ENCODE measurements at places on chromosomes 4 and X.

DNA sequence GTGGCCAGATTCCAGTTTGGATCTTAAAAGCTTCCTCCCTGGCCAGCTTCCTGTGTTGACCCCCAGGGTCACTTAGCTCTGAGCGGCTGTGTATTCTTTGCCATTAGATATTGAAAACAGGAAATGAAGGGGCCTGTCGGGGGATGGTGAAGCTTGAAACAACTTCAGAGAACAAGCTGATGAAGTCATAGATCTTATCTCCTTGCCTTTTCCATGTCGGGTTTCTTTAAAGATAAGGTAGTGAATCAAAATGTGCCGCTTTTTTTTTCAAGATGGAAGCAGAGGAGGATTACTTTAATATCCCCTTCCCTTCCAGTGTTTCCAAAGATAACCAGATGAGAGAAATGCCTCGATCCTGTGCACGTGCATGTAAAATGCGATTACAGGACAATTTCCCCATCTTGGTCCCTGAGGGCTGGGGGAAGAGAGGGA lies 508.5 kb downstream of the MID1IP1 start:
- no peak for DNase-seq

DNA sequence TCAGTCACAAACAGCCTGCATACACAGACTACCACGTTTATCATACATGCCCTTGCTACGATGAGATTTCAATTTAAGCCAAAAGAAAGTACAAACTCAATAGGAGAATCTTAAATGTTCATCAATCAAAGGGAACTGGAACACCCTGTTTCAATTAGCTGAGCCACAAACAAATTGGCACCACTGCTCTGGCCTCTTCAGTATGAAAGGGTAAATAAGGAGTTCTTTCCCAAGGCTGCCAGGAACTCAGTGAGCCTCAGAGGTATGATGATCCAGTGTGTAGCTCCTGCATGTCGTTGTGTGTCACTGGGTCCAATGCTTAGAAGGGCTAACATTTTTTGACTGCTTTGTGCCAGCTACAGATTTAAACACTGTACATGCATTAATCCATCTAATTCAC lies 5.4 kb downstream of the RNF150 start:
- DNase-seq, result no peak

DNA sequence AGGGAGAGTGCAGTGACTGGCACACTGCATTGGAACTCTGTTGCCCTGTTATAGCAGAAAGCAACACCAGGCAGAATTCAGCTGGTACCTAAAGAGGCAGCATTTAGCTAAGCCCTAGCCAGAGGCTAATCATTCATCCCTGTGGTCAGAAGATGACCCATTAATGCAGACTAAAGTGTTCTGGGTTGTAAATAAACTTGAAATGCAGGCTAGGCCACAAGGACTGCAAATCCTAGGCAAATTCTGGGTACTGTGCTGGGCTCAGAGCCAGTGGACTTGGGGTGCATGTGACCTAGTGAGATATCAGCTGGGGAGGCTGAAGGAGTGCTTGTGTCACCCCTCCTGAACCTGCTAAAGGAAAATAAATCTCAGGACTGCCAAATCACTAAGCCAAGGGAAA lies 91.2 kb downstream of the LPAR4 start:
- DNase-seq, result no peak

GRCh38 chr4:8107146-8107657 lies 51.4 kb downstream of the ABLIM2 start:
- no peak for DNase-seq

DNA sequence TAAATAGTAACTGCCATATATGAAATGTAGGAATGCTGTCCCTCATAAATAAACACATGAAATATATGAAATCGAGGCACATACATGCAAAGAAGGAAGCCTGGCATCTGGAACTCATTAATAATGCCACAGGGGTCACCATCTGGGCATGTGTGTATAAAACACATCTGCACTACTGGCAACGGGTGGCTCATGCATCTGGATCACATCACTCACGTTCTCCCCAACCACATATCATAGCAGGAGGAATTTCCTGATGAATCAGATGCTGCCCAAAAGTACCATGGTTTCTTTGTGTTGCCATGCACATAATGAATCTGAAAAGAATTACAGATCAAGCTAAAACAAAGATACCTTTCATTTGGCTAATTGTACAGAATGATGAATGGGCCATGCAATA lies 28.6 kb downstream of the RNF175 start:
- no peak for DNase-seq

GRCh38 chr4:13484749-13485221 lies 645 bp upstream of the RAB28 start:
- no peak for DNase-seq

DNA sequence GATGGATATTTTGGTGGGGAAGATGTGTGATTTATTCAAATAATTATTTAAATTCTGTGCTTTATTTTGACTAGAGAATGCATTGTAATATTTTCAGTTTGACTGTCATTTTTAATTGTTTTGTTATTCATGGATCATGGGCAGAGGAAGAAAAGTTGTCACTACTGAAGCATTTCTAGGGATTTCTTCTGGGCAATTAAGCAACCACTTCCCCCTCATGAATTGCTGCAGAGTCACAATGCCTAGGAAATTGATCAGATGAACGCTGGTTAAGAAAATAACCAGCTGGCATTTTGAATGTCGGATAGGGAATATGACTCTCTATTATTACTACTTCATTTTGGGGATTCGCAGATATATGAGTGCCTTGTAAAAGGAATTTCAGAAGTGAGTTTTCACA lies 283.3 kb downstream of the IL15 start:
- DNase-seq, result no peak

DNA sequence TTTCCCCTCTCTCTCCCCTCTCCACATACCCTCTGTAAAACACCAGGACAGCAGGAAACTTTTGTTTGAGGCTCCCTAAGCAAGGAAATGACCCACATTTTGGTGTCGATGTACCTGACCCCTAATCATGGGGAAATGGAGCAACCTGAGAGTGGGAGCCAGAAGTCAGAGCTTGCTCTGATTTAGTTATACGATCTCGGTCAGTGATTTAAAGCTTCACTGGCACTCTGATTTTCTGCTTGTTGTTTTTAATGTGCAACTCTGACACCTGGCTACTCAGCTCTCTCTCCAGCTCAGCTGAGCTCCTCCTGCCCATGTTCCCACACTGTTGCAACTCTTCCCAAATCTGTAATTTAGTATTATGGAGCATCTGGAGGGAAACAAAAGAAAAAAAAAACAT lies 408.6 kb downstream of the ADAM29 start:
- no peak for DNase-seq

DNA sequence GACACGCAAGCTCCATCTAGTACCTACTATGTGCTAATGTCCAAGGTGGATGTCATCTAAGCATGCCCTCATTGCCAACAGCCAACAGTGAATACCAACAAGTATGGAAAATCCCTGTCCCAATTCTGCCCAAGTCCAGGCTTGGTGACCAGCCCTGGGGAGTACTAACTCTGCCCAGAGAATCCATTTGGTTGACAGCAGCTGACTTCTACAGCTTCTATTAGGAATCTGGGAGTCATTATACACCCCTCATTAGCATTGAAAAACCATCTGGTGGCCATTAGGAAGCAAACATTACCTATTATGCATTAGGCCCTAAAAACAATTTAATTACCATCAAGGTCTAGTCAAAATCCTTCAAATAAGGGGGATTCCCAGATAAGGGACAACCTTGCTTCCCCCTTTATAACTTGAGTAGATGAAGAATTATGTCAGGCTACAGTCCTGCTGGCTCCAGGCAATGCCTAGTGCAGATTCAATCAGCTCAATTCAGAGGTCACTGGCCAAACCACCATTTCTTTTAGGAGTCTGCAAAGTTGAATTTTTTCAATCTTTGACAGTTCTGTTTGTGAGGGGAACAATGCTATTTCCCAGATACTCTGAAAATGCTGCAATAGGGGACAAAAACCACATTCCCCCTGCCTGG lies 228.0 kb upstream of the LDB2 start:
- no peak for DNase-seq

DNA sequence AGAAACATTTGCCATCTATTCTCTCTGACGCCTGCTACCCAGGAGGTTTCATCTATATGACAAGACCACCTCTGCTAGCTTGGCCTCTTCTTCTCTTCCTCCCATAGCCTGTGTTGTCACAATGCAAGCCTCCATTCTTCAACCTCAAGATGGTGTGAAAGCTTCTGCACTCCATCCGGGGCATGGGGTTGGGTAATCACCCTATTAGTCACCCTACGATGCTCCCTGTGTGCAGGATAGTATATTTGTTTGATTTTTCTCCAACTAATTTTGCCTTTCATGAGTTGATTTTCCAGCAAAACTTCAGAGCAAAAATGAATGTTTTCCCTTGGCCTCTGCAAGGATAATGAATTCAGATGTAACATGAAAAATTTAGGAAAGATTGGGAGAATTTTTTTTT lies 128.0 kb upstream of the STS start:
- no peak for DNase-seq

GRCh38 chrX:117510453-117510852 lies 606.2 kb downstream of the KLHL13 start:
- DNase-seq, result no peak

GRCh38 chr4:182418054-182418734 lies 175.0 kb downstream of the TENM3 start:
- DNase-seq, result no peak

DNA sequence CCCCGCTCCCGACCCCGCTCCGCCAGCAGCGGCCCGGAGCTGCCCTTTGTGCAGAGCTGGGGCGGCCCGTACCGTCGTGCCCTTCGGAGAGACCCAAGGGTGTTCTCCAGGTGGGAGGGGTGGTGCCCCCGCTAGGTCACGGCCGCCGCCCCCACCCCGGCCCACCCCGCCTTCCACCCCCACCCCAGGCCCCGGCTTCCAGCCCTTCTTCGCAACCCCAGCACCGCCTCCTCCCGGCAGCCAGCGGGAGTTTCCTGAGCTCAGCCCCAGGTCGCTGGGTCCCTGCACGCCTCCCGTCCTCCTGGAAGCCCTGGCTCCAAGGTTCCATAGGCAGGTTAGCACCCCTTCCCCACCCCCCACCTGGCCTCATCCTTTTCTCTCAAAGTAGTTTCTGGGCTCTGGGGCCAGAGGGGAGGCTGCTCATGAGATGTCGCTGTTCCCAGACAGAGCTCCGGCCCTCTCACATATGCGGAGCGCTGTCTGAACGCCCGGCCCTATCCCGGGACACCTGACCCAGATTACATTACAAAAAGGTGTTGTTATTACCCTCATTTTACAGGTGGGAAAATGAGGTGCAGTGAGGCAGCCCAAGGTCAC lies 25.2 kb upstream of the FGFR3 start:
- DNase-seq, result no peak

DNA sequence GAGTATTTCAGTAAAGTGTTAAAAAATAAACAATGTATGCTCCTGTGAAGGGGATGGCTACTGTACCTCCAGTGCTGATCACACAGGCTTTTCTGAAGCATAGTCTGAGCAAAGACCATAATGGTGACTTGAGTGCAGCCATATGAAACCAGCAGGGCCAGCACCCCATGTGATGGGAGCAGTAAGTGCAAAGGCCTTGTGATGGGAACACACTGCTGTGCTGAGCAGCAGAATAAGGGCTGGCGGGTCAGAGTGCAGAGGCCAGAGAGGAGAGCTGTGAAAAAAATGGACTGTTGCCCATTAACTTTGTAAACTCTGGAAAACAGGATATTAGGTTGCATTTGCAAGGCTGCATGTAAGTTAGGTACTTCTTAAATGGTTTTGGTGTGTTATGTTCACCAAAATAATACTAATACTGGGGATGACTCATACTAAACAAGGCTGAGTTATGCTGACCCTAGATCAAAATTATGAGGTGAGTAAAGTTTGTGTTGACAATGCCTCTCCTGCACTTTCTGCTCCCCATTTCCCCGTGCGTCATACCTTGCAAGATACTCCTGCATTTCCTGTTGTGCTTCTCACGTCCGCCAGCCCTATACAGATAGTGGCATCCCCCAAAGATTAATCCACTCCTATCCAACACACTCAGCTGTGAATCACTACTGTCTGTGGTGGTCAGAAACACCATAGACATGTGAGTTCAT lies 67.0 kb upstream of the FAM9A start:
- DNase-seq, result no peak

GRCh38 chrX:106707771-106708454 lies 18.6 kb upstream of the RNF128 start:
- no peak for DNase-seq

DNA sequence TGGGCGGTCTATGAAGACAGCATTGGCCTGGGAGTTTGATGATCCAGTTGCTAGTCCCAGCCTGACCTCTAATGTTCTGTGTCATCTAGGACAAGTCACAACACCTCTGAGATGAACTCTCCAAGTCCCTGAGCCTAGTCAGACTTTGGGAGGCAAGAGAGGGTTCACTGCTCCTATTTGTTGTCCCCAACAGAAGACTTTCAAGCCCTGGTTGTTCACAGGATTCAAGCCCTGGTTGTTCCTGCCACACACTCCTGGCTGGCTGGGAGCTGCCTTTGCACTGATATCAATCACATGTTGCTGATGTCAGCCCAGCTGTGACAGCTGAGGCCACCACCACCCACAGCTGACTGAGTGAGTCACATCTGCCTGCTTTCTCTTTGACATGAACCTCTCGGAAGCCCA lies 253.2 kb upstream of the RASGEF1B start:
- DNase-seq, result no peak

DNA sequence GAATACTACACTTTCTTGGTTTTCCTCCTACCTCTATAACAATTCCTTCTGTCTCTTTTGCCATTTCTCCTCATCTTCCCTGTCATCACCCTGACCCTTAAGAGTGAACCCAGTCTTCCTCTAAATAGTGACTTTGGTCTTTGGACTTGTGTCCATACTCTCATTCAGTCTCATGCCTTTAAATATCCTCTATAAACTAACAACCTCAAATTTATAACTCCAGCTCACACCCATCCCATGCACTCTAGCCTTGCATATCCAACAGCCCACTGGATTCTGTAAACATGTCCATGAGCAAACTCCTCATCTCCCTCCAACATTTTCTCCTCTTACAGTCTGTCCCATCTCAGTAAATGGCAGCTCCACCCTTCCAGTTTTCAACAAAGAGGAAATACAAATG lies 15.0 kb downstream of the BCLAF3 start:
- no peak for DNase-seq

- no peak for DNase-seq
Observed at GRCh38 chr4:86791126-86791525, 58.1 kb downstream of the SLC10A6 start.

GRCh38 chr4:33715841-33716395 lies 2528.4 kb downstream of the ARAP2 start:
- DNase-seq, result no peak

DNA sequence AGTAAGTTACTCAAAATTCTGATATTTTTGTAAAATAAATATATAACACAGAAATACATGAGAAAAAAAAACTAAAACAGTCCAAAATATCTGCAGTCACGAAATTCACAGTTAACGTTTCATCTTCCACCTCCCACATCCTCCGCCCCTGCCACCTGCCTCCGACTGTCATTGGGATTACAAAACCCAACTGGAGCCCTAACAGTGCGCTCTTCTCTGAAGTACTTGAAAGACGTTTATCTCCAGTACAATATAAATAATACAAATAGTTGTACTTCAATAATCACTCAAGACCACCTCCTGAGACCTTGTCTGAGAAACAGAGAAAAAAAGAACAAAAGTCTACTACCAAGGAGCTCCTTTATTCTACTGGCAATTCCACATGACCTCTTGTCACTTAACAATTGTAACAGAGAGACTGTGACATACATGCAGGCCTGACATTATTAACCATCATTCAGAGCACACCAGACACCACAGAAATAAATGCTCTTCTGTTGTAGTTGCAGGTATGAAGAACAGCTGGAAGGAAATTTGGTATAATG lies 280.6 kb downstream of the PPP3CA start:
- DNase-seq, result no peak

GRCh38 chr4:48499551-48500066 lies 9.6 kb downstream of the ZAR1 start:
- DNase-seq, result no peak

GRCh38 chr4:153494562-153494961 lies 28.4 kb downstream of the TMEM131L start:
- no peak for DNase-seq

Data from NCI-H774 (cell line).